ENCODE measurements at places on chromosomes 11 and 22.

- DNase-seq, result no peak
Observed at GRCh38 chr11:128904656-128905344, 13.6 kb downstream of the KCNJ5 start.

- no peak for DNase-seq
Observed at GRCh38 chr22:21963286-21963685, 10.6 kb upstream of the PPM1F start.

DNA sequence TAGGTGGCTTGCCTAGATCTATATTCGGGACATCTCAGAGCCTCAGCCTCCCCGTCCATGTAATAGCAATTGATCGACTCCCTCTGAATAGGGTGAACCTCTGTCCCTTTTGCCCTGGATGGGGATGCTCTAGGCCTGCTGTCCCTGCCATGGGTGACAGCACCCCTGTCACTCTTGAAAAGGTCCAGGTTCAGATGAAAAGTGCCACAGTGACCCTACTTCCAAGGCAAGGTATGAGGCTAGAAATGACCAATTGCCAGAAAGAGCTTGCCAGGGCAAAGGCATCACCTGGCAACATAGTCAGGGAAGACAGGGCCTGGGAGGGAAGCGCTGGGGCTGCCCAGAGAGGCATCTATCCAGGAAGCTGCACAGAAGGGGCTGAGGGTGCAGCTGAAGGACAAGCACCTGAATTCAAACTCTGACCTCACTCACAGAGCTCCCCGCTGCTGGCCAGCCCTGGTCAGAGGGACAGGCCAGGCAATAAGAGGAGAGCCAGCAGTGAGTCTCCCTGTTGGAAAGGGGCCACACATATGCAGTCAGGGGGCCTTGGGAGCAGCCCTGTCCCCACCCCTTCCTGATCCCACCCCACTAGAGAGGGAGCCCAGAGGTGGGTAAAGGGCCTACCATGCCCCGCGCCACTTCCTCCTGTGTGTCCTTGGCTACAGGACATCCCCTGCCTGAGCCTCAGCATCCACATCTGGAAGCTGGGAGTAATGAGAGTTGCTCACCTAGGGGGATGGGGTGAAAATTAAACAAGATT is 9.0 kb upstream of the APOBEC3A start:
- DNase-seq, result no peak

DNA sequence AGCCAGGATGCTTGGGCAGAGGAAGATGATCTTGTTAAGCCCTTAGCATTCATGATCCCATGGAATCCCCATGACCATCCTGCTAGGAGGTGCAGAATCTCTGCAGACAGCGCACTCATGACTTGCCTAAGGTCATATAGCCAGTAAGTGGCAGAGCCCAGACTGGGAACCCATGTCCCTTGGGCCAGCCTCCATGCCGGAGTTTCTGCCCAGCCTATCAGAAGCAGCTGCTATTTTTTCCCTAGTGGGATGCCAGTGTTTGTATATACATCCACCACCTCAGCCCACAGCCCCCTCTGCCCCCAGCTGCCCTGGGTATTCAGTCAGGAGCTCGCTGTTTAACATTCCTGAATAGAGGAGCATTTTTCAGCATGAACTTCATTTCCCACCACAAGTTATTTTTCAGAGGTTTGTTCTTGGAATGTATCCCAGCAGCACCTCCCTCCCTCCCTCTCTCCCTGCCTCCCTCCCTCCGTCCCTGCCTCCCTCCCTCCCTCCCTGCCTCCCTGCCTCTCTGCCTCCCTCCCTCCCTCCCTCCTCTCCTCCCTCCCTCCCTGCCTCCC is 34.4 kb upstream of the SUSD2 start:
- DNase-seq, result no peak

DNA sequence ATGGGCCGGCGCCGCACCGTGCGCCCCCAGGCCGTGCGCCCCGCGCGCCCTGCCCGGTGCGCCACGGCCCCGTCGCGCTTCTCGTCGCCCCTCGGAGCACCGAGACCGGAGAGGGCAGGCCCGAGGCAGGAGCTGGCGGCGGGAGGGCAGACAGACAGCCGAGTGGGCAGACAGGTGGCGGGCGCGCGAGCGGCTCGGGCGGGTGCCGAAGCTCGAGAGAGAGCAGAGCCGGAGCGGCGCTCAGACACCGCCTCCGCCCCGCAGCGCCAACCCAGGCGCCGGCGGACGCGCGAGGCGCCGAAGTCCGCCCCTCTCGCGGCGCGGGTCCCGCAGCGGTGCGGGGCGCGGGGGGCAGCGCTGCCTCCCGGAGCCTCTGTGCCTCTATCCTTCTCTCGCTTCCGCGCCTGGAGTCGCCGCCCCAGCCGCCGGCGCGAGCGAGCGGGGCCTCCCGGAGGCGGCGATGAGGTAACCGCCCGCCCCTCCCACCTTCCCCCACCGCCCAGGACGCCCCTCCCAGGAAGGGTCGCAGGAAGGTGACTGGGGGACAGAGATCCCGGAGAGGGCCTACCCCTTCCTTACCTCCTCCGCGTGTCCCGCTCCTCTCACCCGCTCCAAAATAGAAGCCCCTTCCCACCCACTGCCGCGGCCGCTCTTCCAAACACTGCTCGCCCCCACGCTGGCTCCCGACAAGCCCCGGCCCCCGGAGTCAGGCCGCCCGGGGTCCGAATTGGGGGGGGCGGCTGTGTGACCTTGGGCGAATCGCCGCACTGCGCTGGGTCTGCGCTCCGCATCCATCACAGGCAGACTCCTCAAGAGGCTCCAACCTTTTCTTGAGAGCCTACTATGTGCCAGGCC is at the start of gene RASL10A:
Gene RASL10A, minus strand, starts transcription at position 412 of the 855 bp plus-strand sequence. CDS start 451 bp downstream, outside the sequence.
- no peak for DNase-seq

DNA sequence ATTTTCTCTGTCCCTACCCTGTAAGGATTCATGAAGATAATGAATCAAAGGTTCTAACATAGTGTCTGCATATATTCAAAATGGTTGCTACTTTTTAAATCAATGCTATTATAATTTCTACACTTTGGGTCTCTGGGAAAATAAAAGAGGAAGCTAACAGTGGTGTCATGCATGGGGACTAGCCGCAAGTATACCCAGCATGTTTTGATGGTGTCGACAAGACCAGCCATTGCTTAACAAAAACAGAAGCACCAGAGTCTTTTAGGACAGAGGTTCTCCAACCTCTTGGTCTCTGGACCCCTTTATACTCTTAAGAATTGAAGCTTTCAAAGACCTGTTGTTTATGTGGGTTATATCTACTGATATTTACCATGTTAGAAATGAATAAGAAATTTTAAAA is 37.8 kb downstream of the RNF141 start:
- no peak for DNase-seq

GRCh38 chr22:36457688-36458450 is 23.6 kb downstream of the TXN2 start:
- no peak for DNase-seq

DNA sequence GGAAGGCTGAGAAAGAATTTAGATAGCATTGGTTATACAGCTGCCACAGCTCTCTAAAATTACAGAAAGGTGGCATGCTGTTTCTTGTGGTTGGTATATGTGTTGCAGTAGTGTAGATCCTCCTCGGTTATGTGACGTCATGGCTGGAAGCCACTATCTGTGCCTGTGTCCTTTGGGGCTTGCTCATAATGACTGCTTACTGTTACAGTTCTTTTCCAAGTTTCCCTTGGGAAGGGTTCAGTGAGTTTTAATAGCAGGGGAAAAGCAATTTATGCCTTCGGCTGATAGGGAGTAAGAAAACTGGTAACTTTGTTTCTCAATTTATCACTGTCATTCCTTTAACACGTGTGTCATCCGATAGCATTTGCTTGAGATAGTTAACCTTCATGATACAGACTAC is 47.2 kb downstream of the POLD3 start:
- no peak for DNase-seq

DNA sequence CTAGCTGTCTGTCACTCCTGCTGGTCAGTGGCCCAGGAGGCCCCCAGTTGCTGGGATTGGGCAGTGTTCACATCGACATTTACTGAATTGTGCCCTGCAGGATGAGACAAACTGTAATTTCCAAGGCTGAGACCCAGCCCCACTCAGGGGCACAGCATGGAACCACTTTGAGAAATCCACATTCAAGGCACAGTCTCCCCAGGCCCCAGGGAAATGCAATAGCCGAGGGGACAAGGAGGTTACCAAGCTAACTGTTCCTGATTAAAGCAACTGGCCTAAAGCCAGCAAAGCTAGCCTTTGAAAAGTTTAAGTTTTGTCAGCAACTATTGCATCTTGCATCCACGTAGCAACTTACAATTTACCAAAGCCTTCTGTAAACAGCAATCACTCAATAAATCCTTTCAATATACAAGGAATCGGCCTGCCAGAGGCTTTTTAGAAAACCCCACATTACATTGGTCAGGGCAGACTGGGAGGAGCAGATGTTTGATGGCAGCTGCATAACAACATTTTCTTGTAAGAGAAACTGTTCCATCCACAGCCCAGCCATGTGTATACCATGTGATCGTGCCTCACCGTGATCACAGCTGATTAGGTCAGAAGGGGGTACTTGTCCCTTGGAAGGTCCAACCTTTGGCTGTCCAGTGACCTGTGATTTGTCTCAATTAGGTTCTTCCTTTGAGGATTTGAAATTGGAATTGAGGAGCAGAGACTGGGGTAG is 103.9 kb downstream of the TENM4 start:
- DNase-seq, result no peak

GRCh38 chr11:99268886-99269285 is 248.1 kb downstream of the CNTN5 start:
- DNase-seq, result no peak

DNA sequence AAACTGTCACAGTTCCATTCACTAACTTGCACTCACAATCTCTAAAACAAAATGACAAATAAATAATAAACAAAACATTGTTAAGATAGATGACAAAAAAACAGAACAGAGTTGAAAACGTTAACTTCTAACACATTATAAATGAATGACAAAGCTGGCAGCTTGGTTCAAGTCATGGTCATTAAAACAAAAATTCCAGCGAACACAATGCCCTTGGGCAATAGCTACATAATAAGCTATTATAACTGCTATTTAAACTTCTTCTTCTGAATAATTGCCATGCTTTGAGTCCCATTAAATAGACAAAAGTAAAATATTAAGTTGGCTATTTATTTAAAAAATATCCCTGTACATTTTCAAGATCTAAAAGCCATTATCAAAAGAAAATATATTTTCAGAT is 54.7 kb downstream of the PICALM start:
- no peak for DNase-seq

- no peak for DNase-seq
Observed at GRCh38 chr11:105937331-105937730, 84.7 kb downstream of the MSANTD4 start.

- DNase-seq, result no peak
Observed at GRCh38 chr11:130850185-130850944, 65.9 kb downstream of the SNX19 start.

GRCh38 chr11:102226702-102227490 is 90.4 kb upstream of the BIRC3 start:
- no peak for DNase-seq

DNA sequence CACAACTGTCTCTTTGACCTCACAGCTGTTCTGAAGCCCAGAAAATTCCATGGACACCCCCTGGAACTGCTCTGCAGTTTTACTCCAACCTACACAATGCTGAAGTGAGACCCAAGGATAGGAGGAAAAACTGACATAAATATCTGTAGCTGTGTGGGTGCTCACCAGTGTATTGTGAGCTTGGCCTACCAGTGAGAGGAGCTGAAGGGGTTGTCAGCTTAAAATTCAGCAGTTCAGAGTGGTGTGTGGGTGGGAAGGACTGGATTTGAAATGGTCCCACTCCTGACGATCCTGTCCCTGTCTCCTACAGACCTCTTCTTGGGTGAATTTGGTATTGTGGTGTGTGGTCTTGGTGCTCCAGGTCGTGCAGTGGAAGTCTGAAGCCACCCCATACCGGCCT is 2.2 kb downstream of the TMEM223 start:
- no peak for DNase-seq

- DNase-seq, result no peak
Observed at GRCh38 chr11:123434911-123435310, 4.8 kb downstream of the GRAMD1B start.

DNA sequence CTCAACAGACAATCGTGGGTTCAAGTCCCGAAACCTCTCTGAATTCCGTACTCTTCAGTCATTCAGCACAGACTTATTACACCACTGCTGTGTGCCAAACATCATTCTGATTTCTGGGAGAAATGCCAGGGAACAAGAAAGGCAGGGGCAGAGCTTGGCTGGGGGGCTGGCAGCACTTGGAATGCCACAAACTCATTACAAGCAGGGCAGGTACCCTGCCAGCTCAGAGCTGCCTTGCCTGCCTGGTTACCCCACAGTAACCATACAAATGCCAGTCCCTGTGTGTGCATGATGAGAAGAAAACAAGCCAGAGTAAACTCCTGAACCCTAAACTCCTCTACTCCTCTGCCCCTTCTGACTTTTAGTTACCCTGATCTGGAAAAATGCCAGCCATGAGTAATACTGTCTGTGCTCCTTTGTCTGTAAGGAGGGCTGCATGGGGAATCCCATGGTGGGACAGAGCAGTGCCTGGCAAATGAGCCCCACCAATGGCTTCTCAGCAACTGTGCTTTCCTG is 6.9 kb upstream of the RAD9A start:
- DNase-seq, result no peak

DNA sequence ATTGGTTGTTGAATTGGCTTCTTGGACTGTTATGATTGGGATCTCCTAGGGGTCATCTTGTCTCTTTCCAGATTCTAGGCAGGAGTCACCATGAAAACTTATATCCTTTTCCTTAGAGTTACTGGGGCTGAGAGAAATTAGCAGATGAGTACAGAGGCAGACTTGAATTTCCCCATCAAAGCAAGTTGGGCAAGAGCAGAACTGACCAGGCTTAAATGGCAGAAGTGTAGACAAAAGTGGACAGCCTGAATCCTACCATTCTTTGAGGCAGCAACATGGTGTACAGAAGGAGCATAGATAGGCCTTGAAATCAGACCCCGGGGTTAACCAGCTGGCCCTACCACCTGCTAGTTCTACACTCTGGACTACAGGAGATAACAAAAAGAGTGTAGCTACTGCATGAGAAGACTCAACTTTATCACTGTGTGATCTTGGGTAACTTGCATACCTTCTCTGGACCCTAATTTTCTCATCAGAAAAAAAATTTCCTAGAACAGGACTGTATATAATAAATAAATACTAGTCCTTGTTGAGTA is 427.4 kb upstream of the CADM1 start:
- DNase-seq, result no peak

DNA sequence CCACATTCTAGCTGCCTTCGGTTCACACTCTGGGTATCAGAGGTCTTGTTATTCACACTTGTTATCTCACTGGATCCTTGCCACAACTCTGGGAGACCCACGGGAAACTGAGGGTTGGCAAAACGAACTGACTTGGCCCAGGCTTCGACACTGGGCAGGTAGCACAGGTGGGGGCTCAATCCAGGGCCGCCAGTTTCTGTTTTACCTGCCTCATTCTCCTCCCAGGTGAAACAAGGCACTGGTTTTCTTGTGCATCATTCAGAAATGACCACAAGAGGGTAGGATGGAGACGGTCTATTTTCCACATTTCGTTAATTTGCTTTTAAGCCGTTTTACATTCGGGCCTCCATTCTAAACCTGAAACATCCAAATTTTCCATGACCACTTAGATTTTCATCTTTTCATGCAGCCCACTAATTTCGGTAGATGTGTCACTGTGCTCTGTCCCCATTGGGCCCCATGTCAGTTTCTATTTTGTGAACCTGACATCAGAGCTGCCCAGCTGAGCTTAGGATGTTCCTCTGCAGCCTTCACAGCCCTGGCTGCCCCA is 108.1 kb downstream of the KIAA1671 start:
- DNase-seq, result no peak

- DNase-seq, result no peak
Observed at GRCh38 chr22:38828616-38829205, 15.1 kb downstream of the NPTXR start.

GRCh38 chr11:57405271-57405860 is 14.9 kb upstream of the PRG2 start:
- no peak for DNase-seq

GRCh38 chr11:16815047-16815767 is 76.8 kb downstream of the C11orf58 start:
- DNase-seq, result no peak

GRCh38 chr22:31496735-31497146 is 405 bp downstream of the SFI1 start:
- DNase-seq, result no peak
